ENCODE measurements at places on chromosomes 4 and X. TPM values are rescaled to one million over a fixed set of nuclear protein-coding genes. Genes with fewer than 3 reads are reported as not detected.

DNA sequence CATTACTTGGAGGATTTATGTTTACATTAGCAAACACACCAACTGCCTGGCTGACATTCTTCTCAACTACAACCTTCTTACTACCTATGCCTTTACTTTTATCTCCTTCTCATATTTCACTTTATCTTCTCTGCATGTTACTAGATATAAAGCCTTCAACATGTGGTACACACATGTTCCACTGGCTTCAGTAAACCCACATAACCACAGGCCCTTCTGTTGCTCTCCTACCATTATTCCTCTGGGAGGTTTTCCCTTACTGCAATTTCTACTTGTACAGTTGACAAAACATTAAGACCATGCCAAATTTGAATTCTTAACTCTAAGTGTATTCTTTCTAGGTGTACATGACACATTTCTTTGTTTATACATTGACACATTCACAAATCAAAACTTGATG is 133.1 kb downstream of the ARAP2 start:
- no peak for DNase-seq

DNA sequence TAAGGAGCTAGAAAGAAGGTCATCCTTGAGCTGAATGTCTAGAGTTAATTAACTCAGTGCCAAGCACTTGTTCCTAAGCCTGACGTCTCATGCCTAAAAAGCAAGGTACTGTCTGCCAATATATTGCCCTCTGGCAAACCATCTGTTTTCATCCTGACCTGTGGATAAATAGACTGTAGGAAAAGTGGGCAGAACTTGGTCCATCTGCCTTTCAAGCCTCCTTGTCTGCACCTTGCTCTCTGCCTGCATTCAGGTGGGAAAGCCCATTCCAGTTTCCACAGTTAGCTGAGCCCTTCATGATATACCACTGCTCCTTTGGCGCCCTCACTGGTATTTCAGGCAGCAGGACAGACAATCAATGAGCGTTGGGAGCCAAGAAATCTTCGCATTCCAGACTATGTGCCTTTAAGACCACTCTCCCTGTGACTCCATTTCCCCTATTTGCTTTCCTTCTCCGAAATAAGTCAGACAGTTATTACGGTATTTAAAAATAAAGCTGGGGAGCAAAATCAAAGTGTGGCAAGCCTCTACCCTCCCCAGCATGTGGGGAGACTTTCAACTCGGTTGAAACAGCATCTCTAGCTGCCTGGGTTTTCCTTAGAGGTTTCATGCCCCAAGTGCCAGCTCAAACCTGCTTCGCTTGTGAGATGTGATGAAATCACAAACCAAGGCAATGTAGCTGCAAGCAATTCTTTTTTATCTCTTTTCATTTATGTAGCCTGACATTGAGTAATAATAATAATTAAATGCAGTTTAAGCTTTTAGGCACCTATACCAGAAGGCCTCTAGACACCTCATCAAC is 2.5 kb upstream of the CCDC149 start:
- DNase-seq = no peak

DNA sequence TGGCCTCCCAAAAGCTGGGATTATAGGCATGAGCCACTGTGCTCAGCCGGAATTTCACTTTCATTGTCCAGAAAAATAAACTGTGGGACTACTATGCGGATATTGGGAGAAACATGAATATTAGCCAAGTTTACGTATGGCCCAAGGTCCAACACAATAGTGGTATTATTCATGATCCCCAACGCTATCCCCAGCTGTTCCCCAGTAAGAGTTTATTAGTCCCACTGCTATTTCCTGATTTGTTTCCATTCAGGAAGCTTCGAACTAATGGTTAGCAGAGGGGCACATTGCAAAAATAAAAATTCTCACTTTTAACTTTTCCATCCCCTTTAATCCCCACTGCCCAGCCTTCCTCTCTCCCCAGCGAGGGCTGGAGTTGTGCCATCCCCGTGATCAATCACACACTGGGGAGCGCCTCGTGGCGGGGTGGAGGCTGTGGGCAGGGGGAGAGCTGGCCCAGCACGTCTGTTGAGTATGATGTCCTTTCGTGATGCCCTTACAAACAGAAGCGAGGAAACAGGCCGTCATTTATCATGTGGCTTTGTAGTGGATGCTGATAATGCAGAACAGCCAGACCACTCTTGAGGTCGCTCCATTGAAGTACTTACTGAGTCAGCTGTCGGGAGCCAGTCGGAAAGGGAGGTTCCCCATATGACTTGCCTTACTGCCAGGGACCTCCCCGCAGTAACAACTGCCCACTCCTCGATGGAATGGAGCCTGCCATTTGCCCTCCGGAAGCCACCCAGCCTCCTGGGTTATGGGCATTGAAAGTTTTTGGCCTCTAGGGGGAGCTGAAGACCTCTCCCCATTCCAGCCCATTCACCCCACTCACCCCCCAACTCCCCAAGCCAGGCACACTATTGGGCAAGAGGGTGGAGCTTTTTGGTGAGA is 117.0 kb downstream of the KDR start:
- no peak for DNase-seq

ANAPC10 gene
- polyA plus RNA-seq = 40.3 TPM

DNA sequence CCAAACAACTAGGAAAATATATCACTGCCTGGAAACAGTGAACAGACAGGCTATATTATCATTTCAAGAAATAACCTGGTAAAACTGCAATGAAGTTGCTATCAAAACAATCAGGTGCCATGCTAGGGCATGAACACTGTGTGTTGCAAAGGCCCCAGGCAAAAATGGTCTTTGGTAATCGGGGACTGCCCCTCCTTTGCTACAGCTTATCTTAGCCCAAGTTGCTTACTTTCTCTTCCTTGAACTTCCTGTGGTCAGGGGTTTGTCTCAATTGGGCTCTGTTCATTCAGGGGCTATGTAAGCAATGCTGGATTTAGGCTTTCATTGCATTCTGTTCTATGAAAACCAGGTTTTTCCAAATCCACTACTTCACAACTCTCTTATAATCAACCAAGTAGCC is 30.4 kb downstream of the SCML1 start:
- DNase-seq = no peak

DNA sequence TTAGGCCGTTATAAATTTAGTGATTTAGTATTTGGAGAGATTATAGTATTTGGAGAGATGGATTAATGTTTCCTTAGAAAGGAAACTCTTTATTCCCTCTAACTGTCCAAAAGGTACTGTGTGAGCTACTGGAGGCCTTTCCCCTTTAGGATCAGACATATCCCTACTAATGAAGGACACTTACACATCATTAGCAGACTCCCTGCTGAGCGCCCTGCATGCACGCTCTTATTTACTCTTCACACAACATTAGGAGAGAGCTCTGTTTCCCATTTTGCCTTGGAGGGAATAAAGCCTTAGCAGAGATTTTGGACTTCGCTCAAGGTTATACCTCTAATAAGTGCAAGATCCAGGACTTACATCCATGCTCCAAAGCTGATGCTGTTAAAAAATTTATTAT is 17.8 kb upstream of the STOX2 start:
- DNase-seq = no peak

GYG2 gene
- 1.4 TPM for polyA plus RNA-seq

- DNase-seq = no peak
Observed at GRCh38 chrX:39201305-39201990, 400.2 kb downstream of the MID1IP1 start.

DUSP9 gene
- polyA plus RNA-seq = not detected

DNA sequence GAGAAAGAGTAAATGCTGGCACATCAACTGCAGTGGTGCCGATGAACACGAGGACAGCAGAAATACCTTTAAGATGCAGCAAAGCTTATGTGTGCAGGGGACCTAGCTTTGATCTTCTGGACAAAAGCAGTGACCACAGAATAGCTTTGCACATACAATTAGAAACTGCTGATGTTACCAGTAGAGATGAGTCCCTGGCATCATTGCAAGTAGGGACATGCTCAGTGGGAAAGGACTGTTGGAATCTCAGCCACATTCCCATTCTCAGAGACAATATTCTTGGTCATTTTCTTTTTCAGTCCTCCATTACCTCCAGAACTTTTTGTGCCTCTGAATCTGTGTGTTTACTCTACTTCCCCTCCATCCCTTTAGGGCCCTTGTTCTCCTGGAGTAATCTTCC is 16.9 kb upstream of the PDLIM3 start:
- no peak for DNase-seq

DNA sequence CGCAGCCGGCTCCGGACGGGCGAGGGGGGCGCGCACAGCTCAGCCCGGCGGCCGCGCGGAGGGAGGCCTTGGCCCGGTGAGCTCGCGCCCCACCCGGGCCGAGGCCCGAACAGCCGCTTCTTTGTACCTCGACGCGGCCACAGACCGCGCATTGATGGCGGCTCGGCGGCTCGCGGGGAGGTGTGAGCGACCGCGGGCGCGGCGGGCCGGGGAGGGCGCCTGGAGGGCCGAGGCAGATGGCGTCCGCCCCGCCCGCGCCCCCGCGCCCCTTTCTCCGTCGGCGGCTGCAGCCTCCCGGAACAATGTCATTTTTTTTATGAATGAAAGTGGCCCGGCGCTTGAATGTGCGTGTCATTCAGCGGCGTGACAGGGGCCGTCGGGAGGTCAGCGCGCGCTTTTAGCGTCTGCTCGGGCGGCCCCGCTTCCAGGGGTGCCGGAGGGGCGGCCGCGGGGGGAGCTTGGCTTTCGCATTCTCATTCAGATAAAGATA is 1.8 kb downstream of the FGFR3 start:
- DNase-seq = no peak

GRCh38 chr4:81796790-81797528 is 325.3 kb upstream of the RASGEF1B start:
- DNase-seq = no peak

RS1 gene
- polyA plus RNA-seq = not detected

TRAM1L1 gene
- 1.3 TPM for polyA plus RNA-seq

DNA sequence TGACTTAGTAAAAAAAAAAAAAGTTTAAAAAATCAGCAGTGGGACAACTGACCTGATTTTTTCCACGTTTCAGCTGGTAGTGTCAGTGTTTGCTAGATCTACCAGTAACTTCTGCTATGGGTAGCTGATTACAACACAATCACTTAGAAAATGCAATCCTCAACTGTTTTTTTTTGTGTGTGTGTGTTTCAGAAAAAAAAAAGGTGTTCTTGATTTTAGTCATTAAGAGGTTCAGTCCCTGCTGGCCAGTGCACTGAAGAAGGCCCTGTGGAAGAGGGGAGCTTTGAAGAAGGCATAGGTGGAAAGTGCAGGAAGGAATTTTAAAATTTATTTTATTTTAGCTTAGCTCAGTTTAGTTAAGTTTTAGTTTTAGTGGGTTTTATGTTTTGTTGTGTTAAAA is 46.9 kb downstream of the SH2D1A start:
- DNase-seq = no peak

PLAC1 gene
- not detected for polyA plus RNA-seq

GYPB gene
- polyA plus RNA-seq = not detected

DNA sequence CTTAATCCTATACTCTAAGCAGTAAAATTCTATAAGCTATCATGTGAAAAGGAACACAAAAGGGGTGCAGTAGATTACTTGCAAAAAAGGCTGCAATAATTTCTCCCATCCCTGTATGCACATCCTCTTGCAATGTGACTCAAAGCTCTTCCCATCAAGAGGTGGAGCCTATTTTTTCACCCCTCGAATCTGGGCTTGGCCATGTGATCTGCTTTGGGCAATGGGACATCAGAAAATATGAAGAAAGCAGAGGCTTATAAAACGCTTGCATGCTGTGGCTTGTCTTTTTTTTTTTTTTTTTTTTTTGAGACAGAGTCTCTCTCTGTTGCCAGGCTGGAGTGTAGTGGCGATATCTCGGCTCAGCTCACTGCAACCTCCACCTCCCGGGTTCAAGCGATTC is 33.0 kb downstream of the GEMIN8 start:
- DNase-seq = no peak

GRCh38 chrX:74246524-74246923 is 57.5 kb upstream of the ZCCHC13 start:
- no peak for DNase-seq

GRCh38 chr4:55321707-55322264 is 24.3 kb upstream of the SRD5A3 start:
- peak; percentile 80 for DNase-seq

- no peak for DNase-seq
Observed at GRCh38 chr4:52572936-52573485, 86.1 kb downstream of the USP46 start.

CLDN34 gene
- not detected for polyA plus RNA-seq

DNA sequence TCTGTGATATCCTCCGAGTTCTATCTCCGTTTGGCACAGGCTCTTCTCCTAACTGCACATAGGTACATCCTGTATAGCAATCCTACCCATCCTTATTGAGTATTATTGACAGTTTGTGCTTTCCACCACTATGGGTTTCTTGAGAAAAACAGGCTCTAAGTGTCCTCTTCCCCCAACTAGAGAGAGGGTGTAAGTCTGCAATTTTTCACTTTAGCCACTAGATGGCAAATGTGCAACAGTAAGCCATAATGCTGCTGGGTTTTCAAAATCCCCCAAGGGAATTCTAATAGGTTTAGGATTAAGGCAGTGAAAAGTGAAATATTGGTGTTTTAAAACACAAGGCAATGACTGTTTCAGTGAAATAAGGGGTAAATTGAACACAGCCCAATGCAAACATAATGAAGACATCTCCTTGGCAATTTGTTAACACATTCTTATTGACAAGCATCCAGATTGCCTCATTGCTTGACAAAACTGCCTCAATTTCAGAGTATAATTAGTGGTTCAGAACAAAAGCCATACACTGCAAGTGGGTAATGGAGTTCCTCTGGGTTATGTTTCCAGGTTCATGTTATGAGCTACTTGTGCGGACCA is 239.0 kb upstream of the HTR2C start:
- no peak for DNase-seq

NWD2 gene
- 0.04 TPM for polyA plus RNA-seq

DNA sequence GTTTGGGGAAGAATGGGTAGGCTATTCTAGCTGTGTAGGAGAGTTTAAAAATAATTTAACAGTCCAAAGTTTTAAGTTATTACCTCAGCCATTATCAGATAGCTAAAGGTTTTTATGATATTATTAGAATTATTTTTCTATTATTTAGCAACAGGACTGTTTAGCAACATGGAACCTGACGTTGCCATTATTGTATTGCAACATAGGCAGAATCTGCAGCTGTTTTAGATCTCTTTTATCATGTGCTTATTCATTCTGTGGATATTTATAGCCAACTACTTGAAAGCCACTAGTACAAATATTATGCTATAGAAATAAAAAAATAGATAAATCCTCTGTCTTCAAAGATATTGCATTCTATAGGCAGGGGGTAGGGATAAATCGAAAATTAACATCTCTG is 382.0 kb upstream of the TRAM1L1 start:
- no peak for DNase-seq

GRCh38 chr4:162502109-162502508 is 338.3 kb upstream of the FSTL5 start:
- DNase-seq = no peak

- no peak for DNase-seq
Observed at GRCh38 chr4:140673729-140674128, 82.5 kb downstream of the TBC1D9 start.

All from adrenal gland (tissue), 19 donors.